ENCODE measurements at places on chromosomes 2 and 18. TPM values are rescaled to one million over a fixed set of nuclear protein-coding genes. Genes with fewer than 3 reads are reported as not detected.

SULT1C3 gene
- total RNA-seq = not detected

KIAA2012 gene
- not detected for total RNA-seq

KCTD1 gene
- total RNA-seq = 13.4 TPM

PMAIP1 gene
- not detected for total RNA-seq

BCL11A gene
- total RNA-seq = 0.41 TPM

HOXD8 gene
- 3.9 TPM for total RNA-seq

VIT gene
- total RNA-seq = 23.9 TPM

SLC11A1 gene
- total RNA-seq = 122 TPM

DTNA gene
- total RNA-seq = 78.4 TPM

CDK15 gene
- 1.5 TPM for total RNA-seq

PLB1 gene
- 29.6 TPM for total RNA-seq

LRATD1 gene
- total RNA-seq = 6.6 TPM

NOSTRIN gene
- total RNA-seq = 5.3 TPM

TXNDC2 gene
- 0.35 TPM for total RNA-seq

GORASP2 gene
- 46.3 TPM for total RNA-seq
